Left lung (tissue), 14 donors: ENCODE measurements at places on chromosomes 5 and 9.

DNA sequence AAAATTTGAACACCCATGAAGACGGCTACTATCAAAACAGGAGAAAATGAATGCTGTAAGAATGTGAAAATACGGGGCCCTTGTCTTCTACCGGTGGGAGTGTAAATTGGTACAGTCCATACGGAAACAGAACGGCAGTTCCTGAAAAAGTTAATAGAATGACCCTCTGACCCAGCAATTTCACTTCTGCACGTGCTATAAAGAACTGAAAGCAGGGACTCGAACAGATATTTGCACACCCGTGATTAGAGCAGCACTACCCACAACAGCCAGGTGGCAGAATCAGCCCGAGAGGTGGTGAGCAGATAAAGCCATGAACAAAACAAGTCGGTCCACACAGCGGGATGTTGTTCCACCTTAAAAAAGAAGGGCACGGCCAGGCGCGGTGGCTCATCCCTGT is 22.6 kb upstream of the SLC12A7 start:
- H3K4me3 ChIP-seq, result no peak overlapping the region
- H3K36me3 ChIP-seq, result no peaks in the 10 kb centered on the region
- no peaks in the 10 kb centered on the region for H3K27me3 ChIP-seq
- DNase-seq, result no peak

DNA sequence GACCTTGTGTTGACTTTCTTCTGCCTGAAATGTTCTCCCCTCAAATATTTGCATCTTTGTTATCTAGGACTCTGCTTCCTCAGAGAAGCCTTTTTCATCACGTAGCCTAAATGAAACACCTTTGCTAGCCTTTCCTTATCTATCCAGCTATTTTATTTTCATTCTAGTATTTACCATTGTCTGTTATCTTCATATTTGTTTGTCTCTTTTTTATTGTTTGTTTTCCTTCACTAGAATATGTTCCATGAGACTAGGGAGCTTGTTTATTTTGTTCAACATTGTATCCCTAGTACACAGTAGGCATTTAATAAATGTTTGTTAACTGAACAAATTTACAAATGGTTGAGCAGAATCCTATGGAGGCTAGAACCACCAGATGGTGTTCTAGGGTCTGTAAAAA is 178.0 kb downstream of the NPR3 start:
- no peaks in the 10 kb centered on the region for H3K36me3 ChIP-seq
- no peak for DNase-seq
- H3K4me3 ChIP-seq, result no peak overlapping the region
- no peak overlapping the region for H3K27ac ChIP-seq
- no peaks in the 10 kb centered on the region for H3K27me3 ChIP-seq

GRCh38 chr5:172284611-172284980 is 1.0 kb upstream of the UBTD2 start:
- no peaks in the 10 kb centered on the region for H3K36me3 ChIP-seq
- peaks cover 33% of the 10 kb centered on the region for H3K4me1 ChIP-seq
- peak overlapping the region; percentile 57 for H3K4me3 ChIP-seq
- peak overlapping the region; percentile 69 for H3K27ac ChIP-seq
- DNase-seq, result no peak

DNA sequence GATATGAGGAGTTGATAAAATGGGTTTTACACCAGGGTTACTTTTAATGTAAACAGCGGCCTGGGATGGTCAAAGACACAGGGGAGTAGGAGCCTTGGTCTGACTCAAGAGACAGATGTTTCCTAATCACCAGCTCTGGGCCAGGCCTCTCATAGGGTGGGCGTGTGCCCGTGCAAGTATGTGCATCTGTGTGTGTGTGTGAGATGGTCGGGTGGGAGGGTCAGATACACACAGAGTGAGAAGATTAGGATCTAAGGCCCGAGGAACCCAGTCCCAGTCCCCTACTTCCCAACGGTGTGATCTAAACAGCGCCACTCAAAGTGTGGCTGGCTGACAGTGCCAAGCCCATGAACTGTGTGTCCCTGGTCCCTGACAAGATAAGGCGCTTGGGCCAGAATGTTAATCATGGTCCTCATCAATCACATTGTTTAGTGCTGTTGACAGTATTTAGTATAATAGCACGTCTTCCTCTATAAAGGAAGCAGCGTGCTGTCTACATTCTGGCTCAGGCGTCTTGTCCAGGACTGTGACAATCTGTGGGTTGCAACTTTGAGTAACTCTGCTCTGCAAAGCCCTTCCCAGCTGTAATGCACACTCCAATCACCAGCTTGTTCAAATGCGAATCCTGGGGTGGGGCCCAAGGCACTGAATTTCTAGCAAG is 173.7 kb downstream of the DAB2IP start:
- H3K4me1 ChIP-seq, result no peaks in the 10 kb centered on the region
- H3K4me3 ChIP-seq, result no peak overlapping the region
- H3K27ac ChIP-seq, result no peak overlapping the region
- H3K36me3 ChIP-seq, result no peaks in the 10 kb centered on the region
- DNase-seq, result no peak

GRCh38 chr5:138503487-138504270 is 38.4 kb downstream of the EGR1 start:
- peaks cover 14% of the 10 kb centered on the region for H3K4me1 ChIP-seq
- no peak for DNase-seq
- no peaks in the 10 kb centered on the region for H3K27me3 ChIP-seq

DNA sequence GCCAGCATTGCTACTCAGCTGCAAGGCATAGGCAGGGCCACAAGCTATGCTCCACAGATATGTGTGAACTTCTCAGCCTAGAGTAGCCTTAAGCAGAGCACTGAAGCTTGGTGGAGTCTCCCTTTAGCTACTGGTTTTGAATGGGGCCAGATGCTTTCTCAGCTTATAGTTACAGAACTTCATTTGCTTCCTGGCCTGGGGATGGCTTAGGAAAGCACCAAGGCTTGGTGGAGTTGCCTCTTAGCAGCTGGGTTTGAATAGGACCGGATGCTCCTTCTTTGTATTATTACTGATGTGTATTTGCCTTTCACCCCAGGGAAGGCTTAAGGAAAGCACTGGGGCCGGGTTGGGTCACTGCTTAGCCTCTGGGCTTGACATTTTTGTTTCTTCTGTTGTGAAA is 497.8 kb upstream of the SEMA6A start:
- H3K4me1 ChIP-seq, result no peaks in the 10 kb centered on the region
- H3K36me3 ChIP-seq, result no peaks in the 10 kb centered on the region
- H3K27me3 ChIP-seq, result no peaks in the 10 kb centered on the region
- H3K4me3 ChIP-seq, result no peak overlapping the region

DNA sequence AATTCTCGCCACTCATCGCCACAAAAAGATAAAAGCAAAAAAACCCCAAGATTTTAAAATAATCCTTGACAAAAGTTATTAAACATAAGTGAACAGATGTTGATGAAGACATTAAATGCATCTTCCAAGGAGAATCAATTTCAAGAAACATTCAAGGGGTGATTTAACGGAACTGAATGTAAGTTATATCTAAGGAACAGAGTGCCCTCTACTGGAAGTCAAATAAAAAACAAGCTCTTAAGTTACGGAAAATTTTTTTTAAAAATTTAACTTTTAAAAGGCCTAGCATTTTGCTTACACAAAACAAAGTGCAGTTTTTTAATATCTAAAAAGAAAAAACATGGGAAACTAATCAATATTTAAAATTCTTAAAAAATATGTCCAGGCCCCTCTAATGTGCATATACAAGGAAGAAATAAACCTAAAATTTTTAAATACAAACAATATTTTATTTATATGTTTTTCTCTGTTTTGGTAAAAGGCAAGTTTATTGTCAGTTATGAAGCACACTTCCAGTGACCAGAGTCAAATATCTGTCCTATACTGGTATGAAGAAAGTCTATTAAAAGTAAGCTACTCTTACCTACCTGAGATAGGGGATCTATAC is 28.0 kb downstream of the TEX10 start:
- no peak overlapping the region for H3K27ac ChIP-seq
- DNase-seq, result peak; percentile 20
- H3K4me3 ChIP-seq, result no peak overlapping the region
- H3K36me3 ChIP-seq, result no peaks in the 10 kb centered on the region

DNA sequence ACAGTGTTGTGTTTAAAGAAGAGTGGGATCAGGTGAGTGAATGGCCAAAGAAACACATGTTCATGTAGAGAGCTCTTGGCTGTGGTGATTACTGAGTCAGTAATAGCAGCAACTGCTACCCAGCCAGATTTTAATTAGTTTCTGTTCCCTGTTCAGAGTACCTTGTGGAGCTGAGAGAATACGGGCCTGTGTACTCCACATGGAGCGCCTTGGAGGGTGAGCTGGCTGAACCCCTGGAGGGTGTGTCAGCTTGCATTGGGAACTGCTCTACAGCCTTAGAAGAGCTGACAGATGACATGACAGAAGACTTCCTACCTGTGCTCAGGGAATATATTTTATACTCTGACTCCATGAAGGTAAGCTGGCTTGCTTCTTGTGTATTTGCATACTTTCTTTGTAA is 52.3 kb downstream of the SLC46A2 start:
- no peak overlapping the region for H3K27ac ChIP-seq
- H3K27me3 ChIP-seq, result no peaks in the 10 kb centered on the region
- H3K36me3 ChIP-seq, result peaks cover 48% of the 10 kb centered on the region
- H3K4me1 ChIP-seq, result peaks cover 5% of the 10 kb centered on the region
- H3K4me3 ChIP-seq, result no peak overlapping the region

- H3K27me3 ChIP-seq, result no peaks in the 10 kb centered on the region
- no peak overlapping the region for H3K27ac ChIP-seq
- no peak for DNase-seq
Observed at GRCh38 chr5:32420506-32420905, 24.0 kb downstream of the ZFR start.

GRCh38 chr5:104540448-104540847 is 977.9 kb upstream of the NUDT12 start:
- H3K27ac ChIP-seq, result no peak overlapping the region
- peak; percentile 87 for DNase-seq

DNA sequence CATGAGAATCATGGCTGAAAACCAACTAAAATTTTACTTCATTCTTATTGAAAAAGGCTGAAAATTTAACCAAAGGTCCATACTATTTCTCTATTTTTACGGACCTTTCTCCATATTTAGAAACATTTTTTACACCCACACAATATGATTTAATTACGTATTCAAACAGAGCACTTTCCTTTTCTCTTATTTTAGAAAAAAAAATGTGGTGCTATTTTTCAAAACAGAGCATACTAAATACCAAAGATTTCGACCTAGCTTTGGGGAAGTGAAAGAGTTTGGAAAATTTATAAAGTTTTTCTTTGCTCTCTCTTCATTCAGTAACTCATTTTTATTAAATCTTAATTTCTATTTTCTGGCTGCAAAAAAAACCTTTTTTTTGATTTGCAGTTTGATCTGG is 38.1 kb downstream of the RNF145 start:
- no peaks in the 10 kb centered on the region for H3K27me3 ChIP-seq
- H3K36me3 ChIP-seq, result no peaks in the 10 kb centered on the region
- no peak for DNase-seq

DNA sequence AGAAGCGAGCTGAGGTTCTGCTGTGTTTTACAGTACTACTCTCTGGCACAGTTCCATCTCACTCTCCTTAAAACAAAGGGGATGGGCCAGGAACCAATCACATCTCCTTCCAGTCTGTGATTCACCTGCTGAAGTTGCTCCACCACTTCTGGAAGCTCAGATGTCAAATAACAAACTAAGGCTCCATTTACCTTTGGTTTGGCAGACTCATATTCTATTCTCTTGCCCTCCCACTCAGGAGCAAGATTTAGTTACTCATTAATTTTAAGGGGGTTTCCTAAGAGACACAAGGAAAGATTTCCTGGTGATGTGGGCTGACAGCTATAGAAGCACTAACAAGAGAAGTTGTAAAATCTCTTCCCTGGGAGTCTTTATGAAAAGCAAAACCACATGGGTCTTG is 37.8 kb upstream of the KIF2A start:
- no peak for DNase-seq
- no peaks in the 10 kb centered on the region for H3K4me1 ChIP-seq
- no peaks in the 10 kb centered on the region for H3K36me3 ChIP-seq
- no peak overlapping the region for H3K27ac ChIP-seq
- H3K27me3 ChIP-seq, result no peaks in the 10 kb centered on the region

DNA sequence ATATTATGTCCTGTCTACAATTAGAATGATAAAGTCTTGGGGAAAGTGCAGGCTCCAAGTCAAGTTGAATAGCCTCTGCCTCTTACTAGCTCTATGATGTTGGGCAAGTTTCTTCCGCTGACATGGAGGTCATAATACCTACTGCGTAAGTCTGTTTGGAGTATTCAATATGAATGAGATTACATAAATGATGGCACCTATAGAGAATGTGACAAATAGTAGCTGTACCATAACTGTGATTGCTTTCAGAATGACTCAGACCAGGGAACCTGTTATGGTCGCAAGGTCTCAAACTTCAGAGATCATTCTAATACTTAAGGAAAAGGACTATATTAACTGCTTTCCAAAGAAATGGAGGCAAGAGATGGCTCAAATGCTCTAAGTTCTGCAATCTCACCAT is 94.0 kb upstream of the ABCA1 start:
- no peak overlapping the region for H3K27ac ChIP-seq
- no peaks in the 10 kb centered on the region for H3K4me1 ChIP-seq
- no peaks in the 10 kb centered on the region for H3K36me3 ChIP-seq
- no peak overlapping the region for H3K4me3 ChIP-seq

DNA sequence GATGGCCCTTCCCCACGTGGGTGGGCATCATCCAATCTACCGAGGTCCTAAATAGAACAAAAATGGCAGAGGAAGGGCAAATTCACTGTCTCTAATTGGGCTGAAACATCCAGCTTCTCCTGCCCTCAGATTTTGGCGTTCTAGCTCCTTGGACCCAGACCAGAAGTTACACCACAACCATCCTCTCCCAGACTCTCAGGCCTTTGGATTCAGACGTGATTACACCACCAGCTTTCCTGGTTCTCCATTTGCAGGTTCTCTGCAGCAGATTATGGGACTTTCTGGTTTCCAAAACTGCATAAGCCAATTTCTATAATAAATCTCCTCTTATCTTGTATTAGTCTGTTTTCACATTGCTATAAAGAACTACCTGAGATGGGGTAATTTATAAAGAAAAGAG is 73.6 kb upstream of the STARD4 start:
- no peaks in the 10 kb centered on the region for H3K27me3 ChIP-seq
- H3K36me3 ChIP-seq, result no peaks in the 10 kb centered on the region
- peaks cover 3% of the 10 kb centered on the region for H3K4me1 ChIP-seq
- no peak overlapping the region for H3K4me3 ChIP-seq
- DNase-seq, result no peak

- no peak for DNase-seq
- no peaks in the 10 kb centered on the region for H3K27me3 ChIP-seq
- peak overlapping the region; percentile 92 for H3K27ac ChIP-seq
- H3K4me3 ChIP-seq, result no peak overlapping the region
- H3K36me3 ChIP-seq, result no peaks in the 10 kb centered on the region
- peaks cover 65% of the 10 kb centered on the region for H3K4me1 ChIP-seq
Observed at GRCh38 chr9:129335464-129336129, 157.5 kb upstream of the IER5L start.

GRCh38 chr5:161027763-161028162 is 175.8 kb upstream of the ATP10B start:
- no peak for DNase-seq
- H3K27me3 ChIP-seq, result no peaks in the 10 kb centered on the region
- H3K36me3 ChIP-seq, result no peaks in the 10 kb centered on the region
- H3K27ac ChIP-seq, result no peak overlapping the region
- H3K4me1 ChIP-seq, result no peaks in the 10 kb centered on the region
